BJ (cell line): ENCODE measurements at places on chromosomes 5 and 9. TPM values are rescaled to one million over a fixed set of nuclear protein-coding genes. Genes with fewer than 3 reads are reported as not detected.

- no peak for DNase-seq
These were observed 11.3 kb downstream of the C5orf63 start for GRCh38 chr5:127061956-127062355.

DNA sequence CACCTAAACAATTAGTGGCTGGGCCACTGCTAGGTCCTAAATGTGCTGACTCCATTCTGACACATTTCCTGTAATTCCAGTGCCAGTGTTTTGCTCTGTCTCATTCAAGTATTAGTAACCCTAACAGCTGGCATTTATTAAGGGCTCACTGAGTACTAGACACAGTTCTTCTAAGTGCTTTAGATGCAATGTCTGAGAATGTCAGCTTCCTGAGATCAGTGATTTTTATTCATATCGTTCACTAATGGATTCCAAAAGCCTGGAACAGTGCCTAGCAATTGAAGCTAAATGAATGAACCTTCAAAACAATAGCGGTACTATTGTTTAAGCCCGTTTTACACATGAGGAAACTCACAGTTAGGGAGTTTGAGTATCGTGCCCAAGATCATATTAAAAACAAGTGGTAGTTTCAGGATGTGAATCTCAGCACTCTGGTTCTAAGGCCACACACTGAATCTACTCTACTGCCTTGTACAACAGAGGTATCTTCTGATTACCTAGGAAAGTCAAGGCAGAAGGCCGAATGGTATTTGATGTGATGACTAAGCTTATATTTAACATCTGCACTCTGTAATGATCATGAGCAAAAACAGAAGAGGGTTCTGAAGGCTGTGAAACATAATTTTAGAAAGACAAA lies 304.0 kb downstream of the PJA2 start:
- peak; percentile 79 for DNase-seq

DNA sequence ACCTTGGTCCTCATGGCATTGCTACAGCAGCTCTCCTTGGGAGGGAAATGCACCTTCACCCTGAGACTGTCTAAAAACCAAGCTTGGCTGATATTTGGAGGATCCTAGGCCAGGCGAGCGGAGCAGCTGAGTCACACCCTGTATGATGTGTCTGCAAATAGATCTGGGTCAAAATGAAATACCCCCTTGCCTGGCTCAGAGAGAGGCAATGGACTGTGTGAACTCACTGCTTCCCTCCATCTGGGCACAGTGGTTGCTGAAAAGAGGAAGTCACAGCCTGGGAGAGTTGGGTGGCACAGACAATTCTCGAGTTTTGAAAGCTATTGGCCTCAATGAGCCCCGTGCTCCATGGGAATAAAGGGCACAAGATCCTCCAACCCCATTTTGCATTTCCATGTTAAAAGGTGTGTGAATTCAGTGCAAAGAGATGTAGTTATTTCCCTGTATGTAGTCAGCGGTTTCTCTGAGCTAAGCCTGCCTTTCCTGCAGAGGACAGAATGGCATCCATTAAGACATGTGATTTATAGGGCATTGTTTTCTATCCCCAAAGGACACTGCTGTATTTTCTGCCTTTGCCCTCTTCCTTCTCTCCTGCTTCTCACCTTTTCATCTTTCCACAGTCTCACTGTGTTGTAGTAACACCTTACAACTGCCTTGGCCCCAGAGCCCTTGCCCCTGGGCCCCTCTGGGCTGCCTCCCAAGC lies 177.2 kb downstream of the GADD45G start:
- DNase-seq, result no peak

GRCh38 chr5:160685695-160686094 lies 166.3 kb downstream of the ATP10B start:
- no peak for DNase-seq

GRCh38 chr9:4573634-4574389 lies 83.5 kb downstream of the SLC1A1 start:
- no peak for DNase-seq

DNA sequence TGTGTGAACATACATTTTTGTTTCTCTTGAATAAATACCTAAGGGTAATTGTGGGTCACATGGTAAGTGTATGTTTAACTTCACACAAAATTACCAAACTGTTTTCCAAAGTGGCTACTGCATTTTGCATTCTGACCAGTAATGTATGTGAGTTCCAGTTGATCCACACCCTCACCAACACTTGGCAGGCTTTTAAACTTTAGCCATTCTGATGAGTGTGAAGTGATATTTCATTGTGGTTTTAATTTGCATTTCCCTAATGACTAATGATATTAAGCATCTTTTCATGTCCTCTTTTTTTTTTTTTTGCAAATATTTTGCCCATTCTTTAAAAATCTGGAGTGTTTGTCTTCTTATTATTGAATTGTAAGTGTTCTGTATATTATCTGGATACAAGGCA lies 53.5 kb upstream of the MAST4 start:
- no peak for DNase-seq

- no peak for DNase-seq
These were observed 7.7 kb downstream of the CCNI2 start for GRCh38 chr5:132754947-132755346.

DNA sequence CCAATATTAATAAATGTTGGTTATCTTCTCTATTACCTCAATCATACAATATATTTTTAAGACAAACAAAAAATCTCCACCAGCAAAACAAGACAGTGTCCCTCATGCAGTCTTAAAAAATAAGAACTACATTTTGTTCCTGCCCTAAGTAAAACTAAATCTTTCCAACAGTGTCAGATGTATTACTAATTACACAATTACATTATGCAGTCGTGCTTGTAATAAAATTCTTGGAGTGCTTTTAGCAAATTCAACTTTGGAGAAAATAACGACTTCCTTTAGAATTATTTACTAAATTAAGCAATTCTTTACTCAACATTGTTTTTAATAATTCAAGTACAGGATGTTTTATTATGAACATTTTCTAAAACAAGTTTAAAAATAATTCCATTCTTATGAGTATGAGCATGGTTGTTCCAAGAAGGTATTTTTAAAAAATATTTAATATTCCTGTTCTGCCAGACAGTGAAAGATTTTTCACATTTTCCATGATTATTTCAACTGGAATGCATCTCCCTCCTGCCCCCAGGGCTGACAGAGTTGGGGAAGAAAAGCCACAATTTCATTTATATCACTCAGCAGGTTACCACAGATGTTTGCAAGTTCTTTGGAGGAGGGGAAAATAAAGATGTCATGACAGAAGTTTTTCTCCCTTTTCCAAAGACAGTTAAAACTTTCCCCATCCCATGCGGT lies 137.9 kb downstream of the FAM114A2 start:
- peak; percentile 98 for DNase-seq

GRCh38 chr9:116337015-116337414 lies 183.4 kb downstream of the PAPPA start:
- peak; percentile 29 for DNase-seq

DNA sequence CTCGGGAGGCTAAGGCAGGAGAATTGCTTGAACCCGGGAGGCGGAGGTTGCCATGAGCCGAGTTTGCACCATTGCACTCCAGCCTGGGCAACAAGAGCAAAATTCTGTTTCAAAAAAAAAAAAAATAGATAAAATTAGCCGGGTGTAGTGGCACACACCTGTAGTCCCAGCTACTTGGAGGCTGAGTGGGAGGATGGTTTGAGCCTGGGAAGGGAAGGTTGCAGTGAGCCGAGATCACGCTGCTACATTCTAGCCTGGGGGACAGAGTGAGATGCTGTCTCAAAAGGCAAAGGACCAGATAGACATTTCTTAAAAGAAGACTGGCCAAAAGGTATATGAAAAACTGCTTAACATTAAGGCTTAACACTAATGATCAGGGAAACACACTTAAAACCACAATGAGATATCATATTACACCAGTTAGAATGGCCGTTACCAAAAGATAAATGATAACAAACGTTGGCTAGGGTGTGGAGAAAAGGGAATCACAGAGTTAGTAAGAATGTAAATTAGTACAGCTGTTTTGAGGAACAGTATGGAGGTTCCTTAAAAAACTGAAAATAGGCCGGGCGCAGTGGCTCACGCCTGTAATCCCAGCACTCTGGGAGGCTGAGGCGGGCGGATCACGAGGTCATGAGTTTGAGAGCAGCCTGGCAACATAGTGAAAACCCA lies 10.1 kb upstream of the MARVELD2 start:
- no peak for DNase-seq

Gene ADAMTS2
- polyA plus RNA-seq, result 80.0 and 129 TPM in 2 replicates

Gene TCF7
- polyA plus RNA-seq, result 0.78 and 0.86 TPM in 2 replicates

Gene FOXD4L5
- not detected in 2 replicates for polyA plus RNA-seq

Gene ZNF454
- 0.15 and 0.21 TPM in 2 replicates for polyA plus RNA-seq

Gene SYNPO
- 4.8 and 8.4 TPM in 2 replicates for polyA plus RNA-seq

Gene TSTD2
- polyA plus RNA-seq, result 15.4 and 18.4 TPM in 2 replicates

Gene SET
- 51.6 and 130 TPM in 2 replicates for polyA plus RNA-seq
